ENCODE measurements at places on chromosomes 5 and 9.

DNA sequence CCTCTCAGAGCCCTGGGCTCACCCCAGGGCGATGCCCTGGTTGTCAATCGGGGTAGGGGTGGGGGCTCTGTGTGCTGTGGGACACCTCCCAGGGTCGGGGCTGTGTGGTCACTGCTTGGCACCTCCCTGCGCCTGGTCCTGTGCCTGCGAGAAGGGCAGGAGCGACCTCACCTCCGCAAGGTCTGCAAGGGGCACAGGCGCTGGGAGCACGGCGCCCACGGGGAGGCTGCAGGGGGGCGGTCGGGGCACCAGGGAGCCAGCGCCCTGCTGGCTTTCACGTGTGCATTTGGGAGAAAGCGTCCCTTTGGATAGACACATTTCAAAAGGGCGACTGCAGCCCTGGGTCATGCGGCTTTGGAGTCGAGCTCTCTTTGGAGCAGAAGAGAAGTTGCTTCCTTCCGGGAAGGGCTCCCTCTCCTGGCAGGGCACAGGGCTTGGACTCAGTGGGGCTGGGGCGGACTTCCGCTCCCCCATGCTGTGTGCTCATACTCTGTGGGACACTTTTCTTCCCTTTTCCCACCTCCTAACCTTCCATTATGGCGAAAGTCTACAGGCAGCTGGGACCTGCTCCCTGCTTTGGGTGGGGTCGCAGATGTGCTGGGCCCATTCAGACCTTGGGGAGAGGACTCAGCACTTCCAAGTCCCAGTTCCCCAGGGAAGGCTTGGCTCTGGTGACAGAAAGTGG is 52.9 kb upstream of the SLC28A3 start:
- DNase-seq: no peak

DNA sequence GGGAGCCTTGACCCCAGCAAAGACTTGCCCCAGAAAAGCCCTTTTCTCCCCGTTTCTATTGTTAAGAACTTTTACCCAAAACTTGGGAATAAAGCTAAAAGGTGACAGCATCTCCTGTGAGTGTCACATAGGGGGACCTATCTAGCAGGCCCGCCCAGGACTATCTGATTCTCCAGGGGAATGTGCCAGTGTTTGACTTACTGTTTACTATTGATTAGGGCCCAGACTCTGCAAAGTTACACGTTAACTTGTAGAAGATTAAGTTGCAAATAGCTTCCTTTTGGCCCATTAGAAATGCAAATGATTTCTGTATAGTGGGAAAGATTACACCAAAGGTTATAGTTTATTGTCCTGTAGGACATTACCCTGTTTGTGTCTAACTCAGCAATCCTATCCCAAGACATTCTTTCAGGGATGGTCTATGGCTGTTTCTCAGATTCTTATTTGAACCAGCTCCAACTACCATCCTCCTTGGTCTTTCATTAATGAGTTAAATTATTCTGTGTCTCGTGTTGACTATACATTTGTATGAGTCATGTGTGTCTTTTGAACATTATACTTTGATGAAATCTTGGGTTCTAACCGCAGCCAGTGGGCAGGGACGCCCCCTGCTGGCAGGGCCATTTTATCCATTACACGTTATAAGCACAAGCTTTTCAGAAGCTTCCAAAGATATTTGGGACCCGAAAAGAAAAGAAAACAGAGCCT is 60.7 kb downstream of the HRH2 start:
- no peak for DNase-seq

GRCh38 chr5:55492449-55492848 is 42.3 kb downstream of the PLPP1 start:
- DNase-seq: no peak

DNA sequence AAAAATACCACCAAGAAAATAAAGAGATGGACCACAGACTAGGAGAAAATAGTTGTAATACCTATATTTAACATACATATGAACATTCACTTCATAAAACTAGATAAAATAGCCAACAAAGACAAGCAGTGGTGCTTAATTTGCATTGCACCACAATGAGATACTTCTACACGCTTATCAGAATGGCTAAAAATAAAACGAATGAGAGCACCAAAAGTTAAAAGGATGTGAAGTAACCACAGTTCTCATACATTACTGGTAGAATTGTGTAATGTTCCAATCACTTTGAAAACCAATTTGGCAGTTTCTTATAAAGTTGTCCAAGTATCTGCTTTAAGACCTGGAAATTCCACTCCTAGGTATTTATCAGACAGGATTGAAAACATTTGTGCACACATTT is 198.9 kb upstream of the SGCD start:
- DNase-seq: no peak

DNA sequence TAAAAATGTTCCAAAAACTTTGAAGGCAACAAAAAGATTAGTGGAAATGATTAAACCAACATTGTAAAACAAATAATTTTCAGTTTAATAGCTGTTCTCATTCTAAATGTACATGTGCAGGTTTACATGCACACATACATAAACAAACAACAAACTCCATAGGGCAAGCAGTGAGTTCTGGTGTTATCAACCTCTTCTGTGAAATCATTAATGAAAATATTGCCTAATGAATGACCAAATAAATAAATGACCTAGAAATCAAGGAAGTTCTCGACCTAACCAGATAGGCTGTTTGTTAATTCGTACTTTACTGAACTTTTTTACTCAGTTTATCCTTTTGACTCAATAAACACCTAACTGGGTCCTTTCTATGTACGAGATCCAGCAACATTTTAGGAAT is 165.5 kb upstream of the RORB start:
- no peak for DNase-seq
